Renal pelvis (tissue), 12 donors: ENCODE measurements at places on chromosomes 4 and X.

DNA sequence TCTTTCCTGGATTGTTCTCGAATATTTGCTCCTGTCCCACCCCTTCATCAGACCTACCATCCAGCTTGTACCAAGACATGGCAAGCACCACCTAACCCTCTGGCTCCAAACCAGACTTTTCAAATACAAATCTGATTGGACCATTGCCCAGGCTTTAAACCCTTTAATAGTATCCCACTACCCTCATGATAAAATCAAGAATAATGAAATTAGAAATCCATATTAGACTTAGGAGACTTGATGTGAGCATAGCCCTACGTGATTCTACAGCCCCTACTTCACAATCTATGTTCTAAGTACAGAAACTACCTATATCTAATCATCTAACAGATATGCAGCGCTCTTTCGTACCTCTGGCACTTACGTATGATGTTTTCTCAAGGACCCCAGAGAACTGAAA lies 375.2 kb upstream of the CPEB2 start:
- no peak for DNase-seq

GRCh38 chr4:6474705-6475457 lies 2.5 kb upstream of the PPP2R2C start:
- no peak for DNase-seq

- DNase-seq: no peak
Observed at GRCh38 chrX:110432906-110433215, 74.2 kb downstream of the RTL9 start.

GRCh38 chr4:1749370-1749769 lies 28.0 kb downstream of the TACC3 start:
- no peak for DNase-seq

DNA sequence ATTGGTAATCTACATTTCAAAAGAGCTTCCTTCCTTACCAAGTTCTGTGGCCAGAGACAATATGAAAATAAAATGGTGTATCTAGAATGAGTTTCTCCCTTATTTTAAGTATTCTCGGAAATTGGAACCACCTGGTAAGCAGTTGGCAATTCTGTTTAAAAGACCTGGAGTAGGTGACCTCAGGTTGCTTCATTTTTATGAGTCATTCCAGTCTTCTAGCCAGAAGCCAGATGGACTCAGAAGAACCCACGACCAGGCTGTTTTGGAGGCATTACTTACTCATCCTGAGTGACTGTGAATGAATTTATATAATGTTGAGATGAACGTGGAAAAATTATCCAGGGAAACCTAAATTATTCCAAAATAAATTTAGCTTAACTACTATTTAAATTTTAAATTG lies 9.1 kb downstream of the BMPR1B start:
- DNase-seq: no peak

GRCh38 chrX:97844943-97845342 lies 961.2 kb downstream of the RPA4 start:
- no peak for DNase-seq

DNA sequence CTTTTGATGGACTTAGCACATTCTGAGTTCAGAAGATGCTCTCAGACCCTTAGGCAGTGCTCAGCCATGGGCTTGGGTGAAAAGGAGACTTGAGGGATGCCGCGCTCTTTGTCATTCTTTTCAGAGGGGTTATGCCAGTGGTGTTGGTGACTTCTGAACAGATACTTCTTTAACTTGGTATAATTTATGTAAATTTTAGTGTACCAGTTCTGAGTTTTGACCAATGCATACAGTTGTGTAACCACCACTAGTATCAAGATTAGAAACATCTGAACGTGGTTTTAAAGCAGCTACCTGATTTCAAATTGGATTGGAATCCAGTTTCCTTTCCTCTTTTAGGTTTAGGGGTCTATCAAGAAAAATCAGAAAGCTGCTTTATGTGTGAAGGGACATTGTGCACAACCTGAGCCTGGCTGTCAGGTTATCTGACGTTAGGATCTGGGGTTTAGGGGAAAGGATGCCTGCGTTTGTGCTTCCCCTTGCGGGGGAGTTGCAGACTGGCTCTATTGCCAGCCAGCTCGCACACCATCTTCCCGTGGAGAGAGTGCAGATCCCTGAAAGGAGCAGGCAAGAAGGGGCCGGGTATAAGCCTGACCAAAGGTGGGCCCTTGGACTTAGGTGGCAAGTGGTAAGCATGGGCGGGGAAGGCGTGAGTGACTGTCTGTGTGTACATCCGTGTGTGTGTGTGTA lies 19.0 kb downstream of the SMS start:
- DNase-seq: no peak

DNA sequence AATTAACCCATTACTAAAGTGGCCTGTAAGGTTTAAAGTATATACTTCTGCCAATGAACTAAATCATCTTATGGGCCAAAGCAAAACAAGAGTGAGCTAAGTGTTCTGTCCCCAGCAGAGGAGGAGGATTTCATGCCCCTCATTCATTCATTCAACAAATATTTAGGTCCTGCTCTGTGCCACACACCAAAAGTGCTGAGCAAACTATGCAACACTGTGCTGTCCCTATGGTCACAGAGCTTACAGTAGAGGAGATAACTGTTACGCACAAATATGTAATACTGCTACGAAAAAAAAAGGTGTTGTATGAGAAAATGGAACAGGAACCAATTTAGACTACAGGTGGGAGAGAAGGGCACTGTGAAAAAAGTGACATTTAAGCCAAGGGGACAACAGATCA lies 1.7 kb downstream of the SH3KBP1 start:
- DNase-seq: no peak

DNA sequence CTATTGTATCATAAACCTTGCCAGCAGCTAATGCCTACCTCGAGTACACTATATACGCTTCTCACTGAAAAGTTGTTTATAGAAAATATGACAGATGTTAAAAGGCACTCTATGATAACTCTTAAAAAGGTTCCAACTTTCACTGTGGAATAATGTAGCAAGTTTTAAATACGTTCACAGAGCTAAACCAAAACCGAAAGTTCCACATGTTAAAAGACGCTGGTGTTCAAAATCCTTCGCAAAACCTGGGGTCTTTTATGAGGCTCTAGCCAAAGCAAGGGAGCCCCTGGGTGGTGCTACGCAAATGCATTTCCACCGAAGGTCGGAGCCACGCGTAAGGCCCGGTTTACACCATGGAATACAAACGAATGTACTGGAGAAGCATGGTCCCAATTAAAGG lies 103.7 kb upstream of the TENM3 start:
- DNase-seq: no peak

GRCh38 chrX:16628946-16629595 lies 20.9 kb upstream of the S100G start:
- no peak for DNase-seq

DNA sequence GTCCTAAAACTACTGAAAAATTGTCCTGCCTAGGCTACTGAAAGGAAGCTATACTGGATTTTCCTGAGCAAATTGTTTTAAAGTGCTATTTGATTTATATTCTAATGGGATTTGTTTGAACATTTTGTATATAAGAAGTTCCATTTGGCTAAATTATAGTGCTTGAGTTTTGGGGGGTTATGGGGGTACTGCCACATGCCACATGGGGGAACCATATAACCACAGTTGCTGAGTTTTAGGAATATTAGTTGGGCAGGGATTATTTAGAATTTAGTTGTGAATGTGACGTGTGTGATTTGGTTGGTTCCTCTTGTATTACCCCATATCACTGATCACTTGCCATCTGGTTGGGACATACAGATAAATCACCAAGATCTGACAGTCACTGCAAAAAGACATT lies 224.5 kb upstream of the TAPT1 start:
- no peak for DNase-seq

GRCh38 chr4:122814426-122814825 lies 12.2 kb upstream of the FGF2 start:
- DNase-seq: no peak
